ENCODE measurements at places on chromosomes 2 and 18. TPM values are rescaled to one million over a fixed set of nuclear protein-coding genes. Genes with fewer than 3 reads are reported as not detected.

- H3K27ac ChIP-seq = peak overlapping the region; percentile 59
- peaks cover 59% of the 10 kb centered on the region for H3K4me1 ChIP-seq
- no peak for DNase-seq
- no peaks in the 10 kb centered on the region for H3K27me3 ChIP-seq
- H3K4me3 ChIP-seq = no peak overlapping the region
- no peaks in the 10 kb centered on the region for H3K36me3 ChIP-seq
These were observed 176.8 kb upstream of the TRIB2 start for GRCh38 chr2:12539776-12540562.

DNA sequence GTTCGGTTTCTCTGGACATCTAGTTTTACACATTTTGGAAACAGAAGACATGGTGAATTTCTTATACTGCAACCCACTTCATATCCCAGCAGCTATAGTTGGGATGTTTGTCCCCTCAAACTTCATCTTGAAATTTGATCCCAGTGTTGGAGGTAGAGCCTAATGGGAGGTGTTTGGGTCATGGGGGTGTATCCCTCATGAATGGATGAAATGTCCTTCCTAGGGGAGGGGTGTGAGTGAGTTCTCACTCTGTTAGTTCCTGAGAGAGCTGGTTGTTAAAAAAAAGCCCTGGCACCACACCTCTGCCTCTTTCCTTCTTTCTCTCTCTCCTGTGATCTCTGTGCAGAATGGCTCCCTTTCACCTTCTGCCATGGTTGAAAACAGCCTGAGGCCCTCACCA is 369.0 kb upstream of the KCNJ3 start:
- H3K36me3 ChIP-seq = no peaks in the 10 kb centered on the region
- H3K27ac ChIP-seq = no peak overlapping the region
- no peak for DNase-seq
- no peak overlapping the region for H3K4me3 ChIP-seq
- H3K27me3 ChIP-seq = no peaks in the 10 kb centered on the region

DNA sequence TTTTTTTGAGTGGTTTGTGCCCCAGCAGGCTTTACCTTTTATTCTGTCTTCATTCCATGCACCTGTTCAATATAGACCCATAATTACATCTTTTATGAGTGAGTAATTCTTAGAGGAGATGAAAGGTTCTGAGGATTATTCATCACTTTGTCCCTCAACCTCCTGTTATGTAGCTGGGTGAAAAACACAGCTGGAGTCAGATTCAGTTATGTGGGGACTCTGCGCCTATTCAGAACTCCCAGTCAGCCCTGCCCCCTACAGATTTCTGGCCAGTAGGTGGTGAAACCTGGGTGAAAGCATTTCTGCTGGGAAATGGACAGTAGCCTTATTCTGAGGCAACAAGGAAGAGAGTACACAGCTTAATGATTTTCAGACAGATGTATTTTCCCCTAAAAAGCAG is 107.8 kb downstream of the MGAT5 start:
- DNase-seq = no peak
- H3K4me3 ChIP-seq = peak overlapping the region; percentile 27
- H3K27me3 ChIP-seq = no peaks in the 10 kb centered on the region
- H3K36me3 ChIP-seq = peaks cover 20% of the 10 kb centered on the region
- H3K27ac ChIP-seq = peak overlapping the region; percentile 88
- peaks cover 58% of the 10 kb centered on the region for H3K4me1 ChIP-seq

OR6B3 gene
- not detected for total RNA-seq

GRCh38 chr2:235506997-235507615 is 13.3 kb downstream of the AGAP1 start:
- no peak overlapping the region for H3K27ac ChIP-seq
- no peak overlapping the region for H3K4me3 ChIP-seq
- H3K27me3 ChIP-seq = no peaks in the 10 kb centered on the region

DNA sequence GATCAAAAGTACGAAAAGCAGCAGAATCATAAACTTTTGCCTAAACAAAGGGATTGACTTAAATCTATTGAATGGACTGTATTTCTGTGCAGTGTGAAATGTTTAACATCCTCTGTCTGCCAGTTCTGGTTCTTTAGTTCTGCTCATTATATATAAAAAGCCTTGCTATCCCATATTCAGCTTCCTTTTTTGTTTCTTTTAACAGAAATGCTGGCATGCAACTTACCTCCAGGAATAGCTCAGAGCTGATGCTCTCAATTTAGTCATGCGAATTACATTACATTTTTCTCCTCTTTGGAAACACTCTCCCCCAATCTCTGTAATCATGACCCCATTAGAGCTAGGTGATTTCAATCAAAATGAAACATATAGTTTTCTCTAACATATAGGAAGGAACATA is 73.6 kb downstream of the SPHKAP start:
- no peak overlapping the region for H3K4me3 ChIP-seq
- no peak for DNase-seq
- H3K27ac ChIP-seq = no peak overlapping the region
- no peaks in the 10 kb centered on the region for H3K36me3 ChIP-seq
- no peaks in the 10 kb centered on the region for H3K4me1 ChIP-seq

IL1B gene
- 0.27 TPM for total RNA-seq

- no peak for DNase-seq
- H3K27ac ChIP-seq = no peak overlapping the region
- peaks cover 15% of the 10 kb centered on the region for H3K36me3 ChIP-seq
- peaks cover 22% of the 10 kb centered on the region for H3K4me1 ChIP-seq
- no peaks in the 10 kb centered on the region for H3K27me3 ChIP-seq
These were observed 15.0 kb downstream of the PPP4R1 start for GRCh38 chr18:9599328-9599727.

- no peak overlapping the region for H3K4me3 ChIP-seq
- H3K4me1 ChIP-seq = peaks cover 11% of the 10 kb centered on the region
- H3K36me3 ChIP-seq = no peaks in the 10 kb centered on the region
- H3K27ac ChIP-seq = peak overlapping the region; percentile 51
- no peaks in the 10 kb centered on the region for H3K27me3 ChIP-seq
- no peak for DNase-seq
These were observed 341.4 kb downstream of the TNS1 start for GRCh38 chr2:217661378-217661777.

DNA sequence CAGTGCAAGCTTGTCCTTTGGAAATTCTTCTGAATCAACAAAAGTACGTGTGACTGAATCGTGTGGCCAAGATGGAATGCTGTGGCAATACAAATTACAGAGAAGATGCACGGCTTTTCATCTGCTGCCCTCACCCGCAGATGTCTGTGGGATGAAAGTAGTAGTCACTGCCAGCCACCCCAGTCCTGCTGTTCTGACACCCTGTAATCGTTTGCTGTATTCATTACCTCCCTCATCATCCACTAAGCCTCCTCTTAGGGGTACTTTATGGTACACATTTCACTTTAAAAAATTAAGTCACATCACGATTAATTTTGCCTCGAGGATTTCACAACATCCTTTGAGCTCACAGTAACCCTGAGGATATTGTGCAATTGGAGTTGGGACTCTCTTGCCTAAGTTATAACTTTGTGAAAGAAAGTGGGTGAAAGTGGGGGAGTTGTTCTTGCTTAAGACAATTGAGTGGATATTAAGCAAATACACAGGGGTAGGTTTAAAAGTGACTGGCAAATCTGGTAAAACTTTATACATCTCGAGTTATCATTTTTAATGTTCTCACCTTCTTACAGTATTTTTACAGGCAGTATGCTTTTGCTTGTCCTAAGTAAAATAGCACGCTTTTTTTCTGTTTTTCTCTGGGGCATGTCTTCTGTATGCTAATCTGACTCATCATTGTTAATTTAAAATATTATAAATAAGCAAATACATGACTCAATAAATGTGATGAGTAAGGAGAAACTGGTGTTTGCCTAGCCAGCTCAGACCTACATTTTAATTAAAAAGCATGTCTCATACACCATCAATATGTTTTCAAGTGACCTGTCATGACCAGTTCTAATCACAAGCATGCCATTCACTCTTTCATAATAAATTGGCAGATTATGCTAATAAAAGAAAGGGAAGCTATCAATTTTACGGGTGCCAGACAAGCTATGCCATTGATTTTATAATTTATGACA is 680.9 kb downstream of the IRS1 start:
- H3K27ac ChIP-seq = peak overlapping the region; percentile 52
- no peaks in the 10 kb centered on the region for H3K27me3 ChIP-seq
- no peaks in the 10 kb centered on the region for H3K36me3 ChIP-seq
- no peak for DNase-seq
- H3K4me3 ChIP-seq = peak overlapping the region; percentile 22

DNA sequence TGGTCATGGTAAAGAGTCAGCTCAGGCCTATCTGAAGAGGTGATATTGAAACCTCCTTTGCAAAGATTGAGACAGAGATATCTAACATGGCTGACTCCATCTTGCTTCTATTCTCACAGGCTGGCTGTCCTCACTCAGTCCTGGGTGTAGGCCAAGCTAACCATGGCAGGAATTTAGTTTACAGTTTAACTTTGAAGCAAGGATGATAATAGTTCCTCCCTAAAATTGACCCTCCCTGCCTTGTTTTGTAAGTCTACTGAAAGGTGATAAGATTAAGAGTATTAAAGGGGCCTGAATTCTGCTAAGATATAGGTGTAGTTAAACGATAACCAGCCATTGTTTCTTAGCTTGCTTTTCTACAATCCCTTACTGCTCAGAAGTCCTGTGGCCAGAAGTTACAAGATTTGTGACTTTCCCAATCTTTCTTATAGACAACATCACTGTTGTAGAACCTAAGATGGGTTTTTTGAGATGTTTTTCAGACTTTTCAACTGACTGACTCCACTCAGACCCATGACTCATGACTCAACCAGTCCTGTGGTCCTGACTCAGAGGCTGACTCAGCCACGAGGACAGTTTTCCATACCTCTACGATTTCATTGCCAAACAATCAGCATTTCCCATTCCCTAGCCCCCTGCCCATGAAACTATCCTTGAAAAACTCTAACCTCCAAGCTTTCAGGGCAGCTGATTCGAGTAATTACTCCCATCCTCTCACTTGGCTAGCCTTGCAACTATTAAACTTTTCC is 195.7 kb upstream of the SESTD1 start:
- H3K4me3 ChIP-seq = no peak overlapping the region
- no peaks in the 10 kb centered on the region for H3K36me3 ChIP-seq
- no peaks in the 10 kb centered on the region for H3K4me1 ChIP-seq
- DNase-seq = no peak

GRCh38 chr2:27428978-27429541 is 629 bp downstream of the NRBP1 start:
- peaks cover 12% of the 10 kb centered on the region for H3K36me3 ChIP-seq
- peak overlapping the region; percentile 98 for H3K4me3 ChIP-seq
- peak; percentile 86 for DNase-seq

DNA sequence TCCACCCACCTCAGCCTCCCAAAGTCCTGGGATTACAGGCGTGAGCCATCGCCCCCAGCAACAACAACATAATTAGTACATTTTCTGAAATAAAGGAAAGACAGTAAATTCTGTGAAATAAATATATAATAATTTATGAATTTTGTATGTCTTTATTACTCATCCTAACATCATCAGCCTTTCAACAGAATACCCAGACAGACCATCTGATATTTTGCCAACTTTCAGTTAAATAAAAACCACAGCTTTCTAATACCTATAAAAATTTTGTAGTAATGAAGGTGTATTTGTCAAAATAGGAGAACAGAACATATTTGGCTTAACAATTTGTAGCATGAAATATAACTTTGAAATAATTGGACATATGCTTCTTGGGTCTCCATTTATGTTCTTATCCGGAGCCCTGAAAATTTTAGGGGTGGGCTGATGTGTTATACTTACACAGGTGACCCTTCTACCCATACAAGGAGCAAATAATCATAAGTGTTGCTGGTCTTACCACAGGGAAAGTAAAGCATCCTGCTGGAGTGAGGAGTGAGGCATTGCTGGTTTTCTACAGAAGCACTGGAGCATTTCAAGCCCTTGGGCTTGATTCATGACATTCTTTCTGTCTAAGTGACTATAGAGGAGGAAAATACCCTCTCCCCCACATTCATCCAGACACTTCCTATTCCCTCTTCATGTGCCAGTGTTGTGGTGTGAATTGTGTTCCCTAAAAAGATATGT is 99.3 kb downstream of the SPOPL start:
- peaks cover 7% of the 10 kb centered on the region for H3K4me1 ChIP-seq
- H3K27me3 ChIP-seq = no peaks in the 10 kb centered on the region
- no peak overlapping the region for H3K27ac ChIP-seq
- H3K36me3 ChIP-seq = no peaks in the 10 kb centered on the region
- no peak for DNase-seq

- H3K27ac ChIP-seq = no peak overlapping the region
- no peak for DNase-seq
- no peaks in the 10 kb centered on the region for H3K4me1 ChIP-seq
- no peak overlapping the region for H3K4me3 ChIP-seq
- no peaks in the 10 kb centered on the region for H3K36me3 ChIP-seq
- no peaks in the 10 kb centered on the region for H3K27me3 ChIP-seq
These were observed 214.9 kb upstream of the SPRED2 start for GRCh38 chr2:65647249-65647842.

DNA sequence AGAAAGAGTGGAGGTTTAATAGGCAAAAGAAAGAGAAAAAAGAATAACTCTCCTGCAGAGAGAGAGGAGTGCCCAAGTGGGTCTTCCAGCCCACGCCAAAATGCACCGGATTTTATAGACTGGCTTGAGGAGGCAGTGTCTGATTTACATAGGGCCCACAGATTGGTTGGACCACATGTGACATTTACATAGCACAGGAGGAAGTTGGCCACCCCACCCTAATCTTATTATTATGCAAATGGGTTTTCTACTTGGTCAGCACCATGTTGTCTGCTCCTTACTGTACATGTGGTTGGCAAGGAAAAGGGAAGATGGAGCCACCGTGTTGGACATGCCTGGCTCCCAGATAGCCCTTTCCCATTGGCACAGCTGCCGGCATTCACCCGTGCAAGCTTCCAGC is 56.8 kb downstream of the SP110 start:
- H3K4me1 ChIP-seq = peaks cover 3% of the 10 kb centered on the region
- no peaks in the 10 kb centered on the region for H3K27me3 ChIP-seq
- H3K36me3 ChIP-seq = peaks cover 7% of the 10 kb centered on the region
- no peak overlapping the region for H3K27ac ChIP-seq

DNA sequence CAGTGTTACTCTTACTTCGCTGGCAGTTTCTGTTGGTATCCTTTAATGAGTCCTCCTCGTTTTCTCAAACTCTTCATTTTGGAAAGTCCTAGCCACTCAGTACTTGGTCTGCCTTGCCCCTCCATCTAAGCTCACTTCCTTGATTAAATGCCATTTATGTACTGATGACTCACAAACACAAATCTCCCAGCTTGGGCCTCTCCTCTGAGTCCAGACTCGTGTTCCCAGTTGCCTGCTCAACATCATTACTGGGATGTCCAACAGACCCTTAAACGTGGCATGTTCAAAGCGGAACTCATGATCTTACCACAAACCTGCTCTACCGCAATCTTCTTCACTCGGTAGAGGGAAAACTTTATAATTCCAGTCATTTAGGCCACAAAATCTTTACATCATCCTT is 13.8 kb upstream of the CCDC68 start:
- no peaks in the 10 kb centered on the region for H3K27me3 ChIP-seq
- no peak overlapping the region for H3K27ac ChIP-seq
- H3K4me3 ChIP-seq = no peak overlapping the region
- DNase-seq = no peak

DNA sequence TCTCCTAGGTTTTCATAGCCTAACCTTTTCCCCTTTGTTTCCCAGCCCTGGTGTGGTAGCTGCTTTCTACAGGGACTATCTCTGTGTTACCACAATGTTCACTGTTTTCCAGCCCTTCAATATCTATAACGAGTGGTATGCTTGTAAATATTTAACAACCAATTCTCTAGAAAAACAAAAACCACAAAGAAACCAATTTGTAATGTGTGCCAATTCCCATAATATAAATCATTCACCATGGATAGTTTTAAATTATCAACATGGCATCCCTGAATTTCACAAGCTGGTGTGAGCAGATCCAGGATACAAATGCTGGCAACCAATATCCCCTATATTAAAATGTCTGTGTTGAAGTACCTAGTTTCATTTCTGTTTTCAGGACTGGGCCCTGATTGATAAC is 207.5 kb upstream of the FBXO11 start:
- no peaks in the 10 kb centered on the region for H3K27me3 ChIP-seq
- DNase-seq = no peak
- H3K36me3 ChIP-seq = no peaks in the 10 kb centered on the region
- no peak overlapping the region for H3K27ac ChIP-seq

Measured in left ventricle myocardium inferior (tissue), 1 donor.